ENCODE measurements at places on chromosomes 16 and 17.
A peak's percentile ranks its signal among the peaks of the same experiment; 100 is the strongest.

GRCh38 chr17:45177563-45177962, 15.9 kb downstream of the HEXIM2 start:
- no peak for DNase-seq

- no peak for DNase-seq
Measured at GRCh38 chr16:12833926-12834325, 30.2 kb upstream of the CPPED1 start.

DNA sequence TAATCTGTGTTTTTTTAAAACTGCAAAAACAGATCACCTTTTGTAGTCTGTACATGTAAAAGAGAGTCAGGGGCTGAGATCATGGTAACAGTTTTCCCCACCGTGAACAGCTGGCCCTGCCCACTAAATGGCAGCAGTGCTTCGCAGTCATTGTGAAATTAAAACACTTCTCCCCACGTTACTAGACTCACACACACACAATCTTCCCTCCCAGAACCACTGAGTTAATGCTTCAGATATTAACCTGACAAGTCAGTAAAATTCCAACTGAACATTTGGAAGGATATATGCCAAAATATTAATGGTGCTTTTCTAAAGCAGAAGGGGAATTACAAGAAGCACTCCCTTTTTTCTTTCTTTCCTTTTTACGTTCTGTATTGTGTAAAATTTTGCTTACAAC, 1.2 kb upstream of the CD300LG start:
- no peak for DNase-seq

DNA sequence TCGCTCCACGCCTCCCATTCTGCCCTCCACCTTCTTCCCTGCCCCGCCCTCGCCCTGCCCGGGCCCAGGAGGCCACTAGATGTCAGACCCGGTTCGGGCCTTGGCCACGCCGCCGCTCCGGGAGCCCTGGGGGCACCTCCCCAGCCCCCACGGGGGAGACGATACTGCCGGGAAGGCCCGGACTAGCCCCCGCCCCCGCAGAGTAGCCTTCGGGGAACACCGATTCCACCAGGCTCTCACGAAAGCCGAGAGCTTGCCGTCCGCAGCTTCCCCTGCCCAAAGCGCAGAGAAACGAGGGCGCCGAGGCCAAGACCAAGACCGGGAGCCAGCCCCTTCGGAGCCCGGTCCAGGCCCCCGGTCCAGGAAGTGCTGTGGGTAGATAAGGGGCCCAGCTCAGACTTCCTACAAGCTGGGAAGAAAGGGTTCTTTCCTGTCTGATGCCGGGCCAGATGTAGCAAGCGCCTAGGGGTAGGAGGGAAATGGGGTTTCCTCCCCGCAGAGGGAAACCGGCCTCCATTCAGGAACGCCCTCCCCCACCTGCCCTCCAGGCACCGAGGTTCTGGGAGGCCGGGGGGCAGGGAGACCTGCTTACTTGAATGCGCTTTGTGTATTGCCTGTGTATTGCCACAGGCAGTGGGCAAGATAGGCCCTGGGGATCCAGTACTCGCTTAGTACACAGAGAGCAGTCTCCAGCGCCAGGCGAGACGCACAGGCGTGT, 806 bp upstream of the CYB561 start:
- no peak for DNase-seq

GRCh38 chr17:31584438-31585279, 193.2 kb downstream of the RAB11FIP4 start:
- DNase-seq = no peak

- no peak for DNase-seq
Measured at GRCh38 chr17:67911059-67911782, 85.0 kb downstream of the C17orf58 start.

DNA sequence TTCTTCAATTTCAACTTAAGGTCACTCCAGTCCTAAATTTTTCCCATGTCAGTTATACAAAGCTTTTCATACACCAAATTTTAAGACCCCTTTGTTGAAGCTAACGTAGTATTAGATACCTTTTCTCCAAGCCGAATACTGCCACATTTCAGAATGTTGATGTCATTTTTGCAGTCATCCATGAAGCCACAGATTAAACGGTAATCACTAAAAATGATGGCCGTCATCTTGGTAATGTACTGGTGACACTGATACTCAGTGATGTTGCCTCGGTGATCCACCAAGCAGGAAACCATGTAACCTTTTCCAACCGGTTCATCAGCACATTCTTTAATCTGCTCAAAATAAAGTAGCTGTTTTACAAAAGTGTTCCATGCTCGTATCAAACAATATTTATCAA, 82.1 kb upstream of the CLEC18B start:
- no peak for DNase-seq

- no peak for DNase-seq
Measured at GRCh38 chr17:72969293-72969906, 123.1 kb downstream of the SLC39A11 start.

- DNase-seq = no peak
Measured at GRCh38 chr17:47265983-47266541, 12.4 kb downstream of the ITGB3 start.

GRCh38 chr16:68800257-68800875, 43.0 kb upstream of the TANGO6 start:
- no peak for DNase-seq

- no peak for DNase-seq
Measured at GRCh38 chr17:49692751-49693150, 14.9 kb upstream of the SPOP start.

GRCh38 chr17:80152081-80152702, 5.3 kb upstream of the EIF4A3 start:
- no peak for DNase-seq

DNA sequence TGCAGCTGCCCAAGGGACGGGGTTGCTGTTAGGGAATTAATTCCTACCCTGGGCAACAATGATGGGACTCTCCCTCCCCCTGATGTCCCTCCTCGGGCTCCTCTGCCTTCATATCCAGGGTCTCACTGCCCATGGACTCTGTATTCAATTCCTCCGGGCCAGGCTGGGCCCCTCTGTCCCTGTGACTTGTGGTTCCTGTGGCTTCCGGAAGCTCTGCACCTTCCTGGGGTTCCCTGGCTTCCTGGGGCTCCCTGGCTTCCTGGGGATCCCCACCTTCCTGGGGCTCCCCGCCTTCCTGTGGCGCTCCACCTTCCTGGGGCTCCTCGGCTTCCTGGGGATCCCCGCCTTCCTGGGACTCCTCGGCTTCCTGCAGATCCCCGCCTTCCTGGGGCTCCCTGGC, 35.2 kb downstream of the SRL start:
- no peak for DNase-seq

DNA sequence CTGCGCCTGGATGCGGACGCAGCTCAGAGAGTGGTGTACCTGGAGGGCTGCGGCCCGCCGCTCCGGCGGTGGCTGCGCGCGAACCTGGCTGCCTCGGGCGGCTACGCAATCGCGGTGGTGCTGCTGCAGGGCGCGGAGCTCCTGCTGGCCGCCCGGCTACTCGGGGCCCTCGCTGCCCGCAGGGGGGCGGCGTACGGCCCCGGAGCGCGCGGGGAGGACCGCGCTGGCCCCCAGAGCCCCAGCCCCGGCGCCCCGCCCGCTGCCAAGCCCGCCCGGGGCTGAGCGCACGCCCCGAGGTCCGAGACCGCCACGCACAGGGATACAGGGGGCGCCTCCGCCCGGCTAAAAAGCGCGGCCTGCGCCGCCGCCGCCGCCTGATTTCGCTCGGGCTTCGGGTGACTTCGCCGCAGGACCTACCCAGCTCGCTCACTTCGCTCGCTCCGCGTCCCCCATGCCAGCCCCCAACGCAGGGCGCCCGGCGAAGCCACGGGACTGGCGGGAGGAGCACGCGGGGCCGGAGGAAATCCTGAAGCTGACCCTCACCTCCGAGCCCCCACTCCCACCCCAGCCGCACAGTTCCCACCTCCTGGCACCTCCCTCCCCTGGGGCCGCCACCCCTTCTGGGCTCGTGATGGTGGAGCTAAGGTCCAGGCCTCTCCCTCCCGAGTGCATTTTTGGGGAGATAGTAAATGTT, 8.2 kb downstream of the PDE6G start:
- no peak for DNase-seq

GRCh38 chr17:77373299-77374169, 232.8 kb downstream of the SEC14L1 start:
- peak; percentile 42 for DNase-seq

- no peak for DNase-seq
Measured at GRCh38 chr17:2511138-2511461, 588 bp downstream of the METTL16 start.

GRCh38 chr17:73982871-73983270, 220.6 kb upstream of the RPL38 start:
- DNase-seq = no peak

DNA sequence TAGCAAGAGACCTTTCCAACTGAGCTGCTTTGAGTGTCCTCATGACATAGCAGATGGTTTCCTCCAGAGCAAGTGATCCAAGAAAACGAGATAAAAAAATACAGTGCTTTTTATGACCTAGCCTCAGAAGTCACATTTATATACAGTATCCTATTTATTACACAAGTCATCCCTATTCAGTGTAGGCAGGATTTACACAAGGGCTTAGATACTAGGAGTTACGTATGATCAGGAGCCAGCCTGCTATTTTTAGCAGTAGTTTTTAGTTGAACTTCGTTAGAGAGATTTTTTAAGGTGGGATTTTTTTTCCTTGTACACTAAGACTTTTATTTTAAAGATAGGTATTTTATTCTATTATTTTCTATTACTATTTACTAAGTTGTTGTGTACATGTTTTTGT, 58.4 kb downstream of the PHKB start:
- no peak for DNase-seq

- no peak for DNase-seq
Measured at GRCh38 chr17:7083592-7083991, 3.5 kb upstream of the CLEC10A start.

GRCh38 chr17:79740413-79740812, 9.7 kb downstream of the ENPP7 start:
- DNase-seq = no peak

GRCh38 chr17:14303343-14304221, 2.7 kb downstream of the HS3ST3B1 start:
- no peak for DNase-seq

GRCh38 chr16:15434079-15434424, 336 bp upstream of the BMERB1 start:
- DNase-seq = no peak

DNA sequence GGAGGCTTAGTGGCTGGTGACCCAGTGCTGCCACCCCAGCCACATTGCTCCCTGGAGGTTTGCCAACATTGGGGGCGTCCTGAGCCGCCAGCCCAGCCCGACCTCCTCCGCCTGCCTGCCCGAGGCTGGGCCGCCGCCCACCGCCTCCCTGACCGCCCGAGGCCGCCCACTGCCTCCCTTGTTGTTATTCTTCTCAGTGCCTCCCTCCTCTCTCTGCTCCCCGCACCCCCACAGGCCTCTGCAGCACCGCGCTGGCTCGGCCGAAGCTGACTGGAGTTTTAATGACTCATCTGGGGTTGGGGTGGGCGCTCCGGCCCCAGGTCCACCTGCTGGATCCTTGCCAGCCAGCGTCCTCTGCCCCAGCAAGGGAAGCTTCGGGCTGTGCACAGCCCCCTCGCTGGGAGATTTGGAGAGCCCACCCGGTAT, 102.5 kb downstream of the RBFOX3 start:
- no peak for DNase-seq

GRCh38 chr16:19415461-19415860, 2.2 kb upstream of the TMC5 start:
- DNase-seq = no peak

GRCh38 chr17:52035336-52035915, 123.1 kb downstream of the CA10 start:
- DNase-seq = no peak

- DNase-seq = no peak
Measured at GRCh38 chr16:80759419-80760162, 44.8 kb downstream of the CDYL2 start.

DNA sequence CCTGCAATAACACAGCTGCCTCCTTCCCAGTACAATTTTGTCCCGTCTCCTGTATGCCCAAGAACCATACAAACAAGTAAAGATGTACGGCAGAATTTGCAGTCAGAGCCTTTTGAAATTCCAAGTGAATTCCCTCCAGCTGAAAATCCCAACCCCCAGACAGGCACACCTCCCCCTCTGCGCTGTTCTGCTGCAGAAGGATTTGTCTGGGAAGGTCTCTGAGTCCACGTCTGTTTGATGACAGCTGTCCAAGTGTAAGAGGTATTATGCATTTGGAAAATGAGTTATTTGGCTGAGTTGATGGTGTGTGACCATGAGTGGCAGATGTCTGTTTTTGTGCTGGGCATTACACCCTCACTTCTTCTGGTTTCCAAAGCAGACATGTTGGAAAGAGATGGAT, 104.9 kb upstream of the HS3ST4 start:
- no peak for DNase-seq

GRCh38 chr16:47699106-47699505, 238.0 kb downstream of the PHKB start:
- DNase-seq = no peak

DNA sequence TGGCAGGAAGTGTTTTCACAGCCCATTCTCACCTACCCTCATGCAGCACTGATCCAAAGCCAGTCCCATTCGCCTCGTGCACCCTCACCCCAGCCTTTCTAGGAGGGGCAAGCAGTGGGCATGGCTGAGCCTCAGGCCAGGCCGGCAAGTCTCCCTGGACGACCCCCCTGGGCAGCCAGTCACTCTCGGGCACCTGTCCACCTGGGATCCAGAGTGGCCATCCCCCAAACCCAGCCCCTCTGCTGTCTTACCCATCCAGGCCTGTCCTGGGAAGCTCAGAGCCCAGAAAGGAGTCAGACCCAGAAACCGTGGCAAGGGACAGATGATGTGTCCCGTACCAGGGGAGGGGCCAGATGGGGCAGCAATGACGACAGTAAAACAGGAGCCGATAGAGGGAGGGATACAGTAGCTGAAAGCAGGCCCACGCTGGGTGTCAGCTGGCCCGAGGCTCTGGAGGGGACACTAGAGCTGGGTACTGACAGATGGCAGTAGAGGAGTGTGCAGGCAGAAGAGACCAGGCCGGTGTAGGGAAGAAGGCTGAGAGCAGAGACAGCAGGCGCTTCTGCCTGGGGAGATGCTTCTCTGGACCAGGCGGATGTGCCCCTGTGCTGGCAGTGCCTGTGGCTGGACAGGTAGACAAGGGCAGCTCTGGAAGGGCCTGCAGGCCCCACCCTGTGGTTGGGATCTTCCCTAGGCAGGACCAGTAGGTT, 5.8 kb downstream of the CMTM3 start:
- DNase-seq = no peak

GRCh38 chr17:39975801-39976200, 4.8 kb upstream of the PSMD3 start:
- no peak for DNase-seq

DNA sequence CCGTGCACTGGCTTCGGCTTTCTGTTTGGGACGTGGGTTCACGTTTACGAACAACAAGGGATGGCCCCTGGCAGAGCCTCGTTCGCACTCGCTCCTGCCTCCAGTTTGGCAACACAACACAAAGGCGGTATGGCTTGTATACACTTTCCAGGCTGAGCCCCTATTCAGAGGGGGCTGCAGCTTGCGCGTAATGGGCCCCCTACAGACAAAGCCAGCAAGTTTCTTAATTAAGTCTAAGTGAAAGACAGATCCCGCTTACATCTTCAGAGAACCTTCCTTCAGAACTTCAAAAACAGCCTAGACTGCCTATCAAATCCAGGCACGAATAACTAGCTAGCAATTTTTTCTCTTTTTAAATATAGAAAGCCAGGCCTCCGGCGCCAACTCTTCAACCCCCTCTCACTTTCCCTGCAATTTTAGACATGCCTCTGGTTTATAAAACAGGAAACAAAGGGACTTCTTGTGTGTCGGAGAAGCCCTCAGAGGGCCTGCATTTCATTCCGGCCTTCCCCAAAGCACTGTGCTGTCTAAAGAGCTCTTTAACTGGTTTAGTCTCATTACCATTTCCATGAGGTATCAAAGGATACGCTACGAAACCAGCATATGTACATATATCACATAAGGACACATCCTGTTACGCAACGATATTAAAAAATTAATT, 244.9 kb downstream of the STX8 start:
- no peak for DNase-seq

Data from NK-92 treated with Interleukin-12 subunit alpha and Interleukin-12 subunit beta, amount 100 ng/mL, for 24 hours (cell line).